ENCODE measurements at places on chromosomes 2 and 18.

GRCh38 chr2:200365209-200365608, 58.7 kb downstream of the SPATS2L start:
- DNase-seq, result no peak

- no peak for DNase-seq
Observed at GRCh38 chr2:170815311-170815710, 1.4 kb upstream of the GAD1 start.

GRCh38 chr2:69703189-69703588, 38.7 kb upstream of the ANXA4 start:
- DNase-seq, result no peak

DNA sequence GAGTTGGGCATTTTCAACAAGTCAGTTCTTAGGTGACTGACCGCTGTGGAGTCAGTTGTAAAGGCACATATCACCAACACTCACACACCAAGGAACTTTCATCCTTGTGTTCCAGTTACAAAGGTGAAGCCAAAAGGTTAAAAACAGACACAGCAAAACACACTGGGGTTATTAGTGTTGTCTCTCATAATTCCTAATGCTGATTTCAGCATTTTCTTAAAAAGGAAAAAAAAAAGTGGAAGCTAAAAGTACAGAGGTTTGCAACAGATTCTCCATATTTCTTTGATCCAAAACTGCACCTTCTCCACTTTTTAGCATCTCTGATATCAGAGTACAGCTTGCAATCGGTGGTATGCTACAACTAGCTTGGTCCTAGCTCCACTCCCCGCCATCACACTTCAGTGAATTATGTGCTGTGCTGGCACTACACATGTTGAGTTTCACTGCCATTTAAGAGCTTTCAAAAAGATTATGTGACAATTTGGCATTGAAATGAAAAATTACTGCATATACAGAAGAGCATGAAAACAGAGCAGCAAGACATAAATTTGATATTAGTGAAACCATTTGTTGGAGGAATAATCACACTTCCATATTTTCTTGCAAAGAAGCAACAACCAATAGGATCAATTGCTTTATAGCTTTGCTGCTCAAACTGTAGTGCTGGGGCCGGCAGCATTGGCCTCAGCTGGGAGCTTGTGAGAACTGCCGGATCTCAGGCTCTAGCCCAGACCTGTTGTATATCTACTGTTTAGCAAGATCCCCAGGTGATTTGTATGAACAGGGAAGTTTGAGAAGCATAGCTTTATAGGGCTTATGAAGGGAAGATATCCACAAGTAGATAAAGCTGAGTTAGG, 62.3 kb upstream of the DAPL1 start:
- no peak for DNase-seq

- no peak for DNase-seq
Observed at GRCh38 chr18:50633992-50634391, 74.1 kb downstream of the MAPK4 start.

GRCh38 chr2:64952511-64953482, 36.4 kb upstream of the SLC1A4 start:
- no peak for DNase-seq

DNA sequence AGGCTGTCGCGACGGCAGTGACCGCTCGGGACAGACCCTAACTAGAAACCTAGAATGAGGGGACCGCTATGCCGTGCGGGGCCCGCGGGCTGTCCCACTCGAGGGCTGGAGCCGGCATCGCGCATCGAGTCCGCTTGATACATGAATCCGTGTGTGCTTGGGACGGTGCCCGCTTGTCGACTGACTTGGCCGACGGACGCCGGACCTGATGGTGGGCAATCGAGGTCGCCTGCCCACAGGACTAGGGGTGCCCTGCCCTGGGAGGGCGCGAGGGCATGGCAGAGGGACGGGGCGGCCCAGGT, 749 bp upstream of the PTMA start:
- DNase-seq, result no peak

DNA sequence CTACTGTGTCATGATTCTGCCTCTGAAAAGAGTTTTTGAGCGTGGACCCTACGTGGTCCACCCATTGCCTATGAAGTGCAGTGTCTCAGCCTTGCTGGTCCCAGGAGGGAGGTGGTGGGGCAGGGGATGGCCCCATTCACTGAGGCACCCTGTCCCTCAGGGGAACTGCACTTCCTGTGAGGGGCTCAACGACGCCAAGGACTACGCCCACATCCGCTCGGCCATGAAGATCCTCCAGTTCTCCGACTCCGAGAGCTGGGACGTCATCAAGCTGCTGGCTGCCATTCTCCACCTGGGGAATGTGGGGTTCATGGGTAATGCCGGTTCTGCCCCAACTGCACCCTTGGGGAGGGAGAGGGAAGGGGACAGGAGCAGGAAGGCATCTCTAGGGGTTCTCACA, 42.5 kb downstream of the MYO7B start:
- DNase-seq, result no peak

Data from Kasumi-1 (cell line).